ENCODE measurements at places on chromosomes 2 and 18.

- no peaks in the 10 kb centered on the region for H3K36me3 ChIP-seq
- no peak overlapping the region for H3K4me3 ChIP-seq
- H3K27me3 ChIP-seq: peaks cover 8% of the 10 kb centered on the region
- H3K4me1 ChIP-seq: no peaks in the 10 kb centered on the region
- peak overlapping the region; percentile 21 for H3K27ac ChIP-seq
Measured at GRCh38 chr2:119013671-119014070, 71.7 kb downstream of the MARCO start.

DNA sequence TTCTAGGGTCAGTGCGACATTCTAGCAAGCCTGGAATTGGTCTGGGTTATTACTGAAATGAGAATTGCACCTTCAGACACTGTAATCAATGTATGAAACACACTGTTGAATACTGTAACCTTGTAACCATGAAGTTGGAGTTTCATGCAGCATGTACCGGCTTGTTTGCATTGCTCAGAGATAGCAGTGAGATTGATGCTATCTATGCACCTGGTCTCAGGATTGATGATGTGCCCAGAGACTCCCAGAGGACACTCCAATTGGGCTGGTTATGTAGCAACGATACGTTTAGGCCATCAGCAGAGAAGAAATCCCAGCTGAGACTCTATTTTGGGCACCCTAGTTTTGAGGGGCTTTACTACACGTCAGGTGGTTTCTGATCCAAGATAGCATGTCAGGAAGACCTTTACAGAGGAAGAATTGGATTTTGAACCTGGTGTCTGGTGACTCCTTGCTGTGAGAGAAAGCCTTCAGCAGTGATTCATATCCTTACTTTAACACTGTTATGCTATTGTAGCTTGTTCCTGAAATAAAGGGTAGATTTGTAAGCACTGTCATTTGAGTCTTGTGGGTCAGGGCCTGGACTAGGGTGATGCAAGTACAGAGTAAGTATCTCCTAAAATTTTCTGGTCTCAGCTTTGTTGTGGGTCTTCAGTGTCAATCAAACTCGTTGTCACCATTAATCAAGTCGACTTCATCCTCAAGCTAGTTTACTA lies 305.1 kb upstream of the GULP1 start:
- no peak overlapping the region for H3K27ac ChIP-seq
- H3K27me3 ChIP-seq: no peaks in the 10 kb centered on the region
- no peak overlapping the region for H3K4me3 ChIP-seq
- no peaks in the 10 kb centered on the region for H3K36me3 ChIP-seq
- peaks cover 22% of the 10 kb centered on the region for H3K4me1 ChIP-seq

DNA sequence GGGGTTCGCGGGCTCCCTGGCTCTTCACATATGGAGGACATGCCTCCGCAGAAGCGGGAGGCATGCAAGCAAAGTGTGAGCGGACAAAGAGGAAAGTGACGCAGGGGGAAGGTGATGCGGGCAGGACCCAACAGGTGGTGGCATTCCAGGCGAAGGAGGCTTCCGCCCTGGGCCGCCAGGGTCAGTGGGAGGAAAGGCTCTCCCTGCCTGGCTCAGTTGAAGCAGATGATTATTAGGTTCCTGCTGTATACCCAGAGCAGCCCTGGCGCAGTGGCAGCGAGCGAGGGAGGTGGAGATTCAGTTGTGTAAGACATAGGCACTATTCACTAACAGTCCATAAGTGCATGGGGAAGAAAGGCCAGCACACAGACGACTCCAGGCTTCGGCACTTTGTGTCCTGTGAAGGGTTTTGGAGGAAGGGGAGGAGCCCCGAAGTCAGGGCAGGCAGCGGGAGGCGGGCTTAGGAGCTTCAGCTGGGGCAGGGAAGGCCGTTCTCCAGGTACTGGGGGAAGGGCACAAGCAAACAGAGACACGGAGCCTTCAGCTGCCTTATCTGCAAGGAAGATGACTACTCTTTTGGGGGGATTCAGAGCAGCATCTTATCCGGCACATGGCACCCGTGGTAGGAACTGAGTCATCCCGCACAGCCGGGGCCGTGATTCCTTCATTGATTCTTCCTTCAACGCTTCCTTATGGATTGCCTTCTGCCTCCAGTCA lies 89.8 kb downstream of the TGOLN2 start:
- H3K4me1 ChIP-seq: no peaks in the 10 kb centered on the region
- H3K4me3 ChIP-seq: no peak overlapping the region
- peaks cover 10% of the 10 kb centered on the region for H3K27me3 ChIP-seq
- DNase-seq: no peak
- no peaks in the 10 kb centered on the region for H3K36me3 ChIP-seq

DNA sequence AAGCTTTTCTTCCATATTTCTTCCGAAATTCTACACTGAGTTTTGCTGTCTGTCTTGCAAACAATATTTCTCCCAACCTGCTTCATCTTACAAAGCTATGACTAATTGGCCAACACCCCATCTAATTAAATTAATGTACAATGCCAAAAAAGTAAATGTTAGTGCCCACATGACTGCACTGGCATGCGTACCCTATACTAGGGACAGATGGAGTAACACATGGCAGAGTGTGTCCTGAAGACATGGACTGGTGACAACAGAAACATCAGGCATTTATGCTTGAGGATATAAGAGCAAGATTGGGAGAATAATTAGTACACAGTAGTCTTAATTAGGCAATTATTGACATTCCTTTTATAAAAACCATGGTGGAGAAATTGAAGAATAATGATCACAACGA lies 66.8 kb downstream of the MREG start:
- H3K27me3 ChIP-seq: no peaks in the 10 kb centered on the region
- no peak overlapping the region for H3K27ac ChIP-seq
- H3K36me3 ChIP-seq: peaks cover 11% of the 10 kb centered on the region

All from activated T-helper 1 cell treated with anti-CD3 and anti-CD28 coated beads, Interleukin-12 subunit alpha, Interleukin-12 subunit beta, Interleukin-2, Interleukin-4 antibody, amounts not matched to agents 30 ng/mL and 10 ng/mL and 1 ng/mL, durations not matched to agents 14 hours and 24 hours and 36 hours (primary cell).